EH (cell line): ENCODE measurements at places on chromosomes 6 and 20.
A peak's percentile ranks its signal among the peaks of the same experiment; 100 is the strongest.

GRCh38 chr6:36757206-36757605, 59.6 kb downstream of the RAB44 start:
- no peak for DNase-seq

DNA sequence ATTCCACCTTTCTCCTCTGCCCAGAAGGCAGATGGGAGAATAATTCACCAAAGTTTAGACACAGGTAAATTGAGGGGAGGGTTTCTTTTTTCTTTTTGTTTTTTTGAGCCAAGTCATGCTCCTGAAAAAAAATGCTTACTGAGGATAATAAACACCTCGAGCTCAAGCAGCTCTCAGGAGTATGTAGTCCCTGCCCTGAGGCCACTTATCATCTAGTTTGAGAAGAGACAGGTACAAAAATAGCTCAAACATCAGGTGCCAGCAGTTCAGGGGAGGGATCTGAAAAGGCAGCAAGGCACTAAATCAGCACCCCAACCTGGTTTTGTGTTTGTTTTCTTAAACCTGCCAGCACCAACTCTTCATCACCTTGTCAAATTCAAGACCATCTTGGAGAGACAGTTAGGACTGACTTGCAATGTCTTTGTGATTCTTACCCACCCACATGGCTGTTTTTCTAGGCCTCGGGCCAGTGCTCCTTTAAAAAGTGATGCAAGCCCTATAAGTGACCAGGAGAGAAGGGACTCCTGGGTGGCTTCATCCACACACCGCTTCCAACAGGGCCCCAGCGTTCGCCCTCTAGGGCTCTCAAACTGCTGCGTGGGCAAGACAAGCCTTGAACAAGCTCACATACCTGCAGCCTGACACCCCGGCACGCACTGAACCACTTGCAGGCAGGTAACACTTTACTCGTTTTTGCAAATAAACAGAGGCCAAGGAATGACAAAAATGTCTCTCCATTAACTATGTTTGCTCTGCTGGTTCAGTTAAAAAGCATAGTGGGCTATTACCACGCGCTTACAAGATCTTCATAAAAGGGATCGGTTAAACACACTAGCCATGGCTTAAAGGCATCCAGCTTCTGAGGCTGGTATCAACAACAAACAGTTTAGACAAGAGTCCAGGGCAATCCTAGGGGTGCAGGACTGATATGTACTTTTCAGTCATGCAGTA, 13.9 kb downstream of the JAG1 start:
- DNase-seq, result peak; percentile 40

GRCh38 chr20:11077226-11077625, 403.4 kb upstream of the JAG1 start:
- DNase-seq, result peak; percentile 6

DNA sequence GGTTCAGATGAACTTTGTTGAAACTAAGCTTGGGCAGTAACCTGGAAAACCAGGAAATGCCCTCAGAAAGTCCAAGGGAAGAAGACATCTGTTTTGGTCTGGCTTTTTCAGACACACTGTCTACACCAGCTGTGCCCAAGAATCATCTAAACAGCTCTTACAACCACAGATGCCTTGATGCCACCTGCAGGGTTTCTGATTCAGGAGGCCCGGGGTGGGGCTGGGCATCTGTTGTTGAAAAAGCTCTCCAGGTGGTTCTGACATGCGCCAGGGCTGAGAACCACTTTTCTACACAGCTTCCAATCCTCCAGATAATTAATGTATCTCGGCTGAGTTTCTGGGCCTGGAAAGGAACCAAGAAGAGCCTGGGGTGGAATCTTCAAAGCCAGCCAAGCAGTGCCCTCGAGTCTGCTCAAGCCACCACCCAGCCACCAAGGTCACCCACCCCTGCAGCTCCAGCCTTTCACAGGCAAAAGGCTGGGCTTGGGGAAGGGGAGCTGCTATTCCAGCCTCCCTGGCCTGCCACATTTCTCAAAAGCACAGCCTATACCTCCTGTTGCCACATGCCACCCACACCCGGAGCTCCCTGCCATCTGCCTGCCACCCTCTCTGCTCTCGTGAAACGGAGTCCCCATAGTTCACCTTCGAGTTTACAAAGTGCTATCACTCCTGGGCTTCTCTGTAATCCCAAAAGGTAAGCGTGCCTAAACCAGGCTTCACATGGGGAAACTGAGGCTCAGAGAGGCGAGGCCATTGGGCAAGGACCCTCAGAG, 9.4 kb downstream of the MDGA1 start:
- no peak for DNase-seq

DNA sequence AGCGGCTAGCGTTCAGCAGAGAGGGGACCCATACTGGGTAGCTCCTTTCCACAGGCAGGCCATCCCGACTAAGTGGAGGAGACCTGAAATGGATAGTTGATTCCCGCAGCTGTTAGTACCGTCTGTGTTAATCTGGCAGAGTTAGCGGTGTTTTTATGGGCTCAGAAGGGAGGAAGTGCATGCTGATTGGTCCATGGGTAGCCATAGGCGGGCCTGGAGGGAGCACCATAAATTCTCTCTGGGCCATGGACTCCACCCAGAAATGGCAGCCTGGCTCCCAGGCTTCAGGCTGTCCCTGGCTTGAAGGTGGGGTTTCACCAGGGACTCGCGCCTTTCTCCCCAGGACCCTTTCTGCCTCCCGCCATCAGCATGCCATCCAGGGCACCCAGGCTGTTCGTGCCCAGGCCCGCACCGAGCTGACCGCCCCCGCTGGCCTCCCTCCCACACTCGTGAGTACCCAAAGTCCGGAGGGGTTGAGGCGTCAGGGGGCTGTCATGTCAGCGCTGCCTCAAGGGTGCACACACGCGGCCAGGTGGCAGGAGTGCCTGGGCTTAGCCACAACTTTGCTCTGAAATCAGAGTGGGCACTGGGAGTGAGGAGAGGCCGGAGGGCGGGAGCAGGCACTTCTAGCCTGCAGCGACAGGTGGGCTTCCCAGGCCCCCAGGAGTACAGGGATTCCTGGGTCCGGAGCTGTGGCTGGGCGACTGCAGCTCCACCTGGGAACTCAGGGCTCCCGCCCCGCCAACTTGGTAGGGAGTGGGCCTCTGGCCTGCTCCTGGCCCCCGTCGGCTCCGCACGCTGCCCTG, 694.3 kb upstream of the FLRT3 start:
- DNase-seq, result no peak

GRCh38 chr20:6940876-6941275, 173.4 kb downstream of the BMP2 start:
- DNase-seq, result no peak

DNA sequence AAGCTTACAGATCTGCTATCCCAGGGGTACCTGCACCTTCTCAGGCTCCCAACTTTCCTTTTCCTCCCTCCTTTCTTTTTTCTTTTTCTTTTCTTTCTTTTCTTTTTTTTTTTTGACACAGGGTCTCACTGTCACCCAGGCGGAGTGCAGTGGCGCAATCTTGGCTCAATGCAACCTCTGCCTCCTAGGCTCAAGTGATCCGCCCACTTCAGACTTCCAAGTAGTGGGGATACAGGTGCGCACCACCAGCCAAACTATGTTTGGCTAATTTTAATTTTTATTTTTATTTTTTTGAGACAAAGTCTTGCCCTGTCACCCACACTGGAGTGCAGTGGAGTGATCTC, 36.0 kb downstream of the PIM1 start:
- DNase-seq, result no peak

DNA sequence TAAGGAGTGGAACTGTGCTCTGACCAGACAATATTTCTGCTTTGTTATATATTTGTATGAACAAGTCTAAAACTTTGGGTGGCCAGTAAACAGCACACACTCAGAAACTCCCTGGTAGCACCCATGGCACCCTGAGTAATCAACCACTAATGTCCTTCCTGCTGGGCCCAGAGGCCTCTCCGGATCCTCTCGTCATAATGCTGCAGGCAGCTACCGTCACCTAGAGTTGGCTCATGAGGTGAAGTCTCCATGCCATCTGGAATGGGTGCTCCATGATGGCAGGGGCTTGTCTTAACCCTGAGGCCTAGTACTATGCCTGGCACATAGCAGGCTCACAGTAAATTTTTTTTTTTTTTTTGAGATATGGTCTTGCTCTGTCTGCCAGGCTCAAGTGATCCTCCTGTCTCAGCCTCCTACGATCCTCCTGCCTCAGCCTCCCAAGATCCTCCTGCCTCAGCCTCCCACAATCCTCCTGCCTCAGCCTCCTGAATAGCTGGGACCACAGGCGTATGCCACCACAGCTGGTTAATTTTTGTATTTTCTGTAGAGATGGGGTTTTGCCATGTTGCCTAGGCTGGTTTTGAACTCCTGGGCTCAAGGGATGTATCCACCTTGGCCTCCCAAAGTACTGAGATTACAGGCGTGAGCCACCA, 3.0 kb upstream of the SDCBP2 start:
- no peak for DNase-seq

- peak; percentile 76 for DNase-seq
These were observed 45.9 kb downstream of the FGD2 start for GRCh38 chr6:37051138-37052026.

GRCh38 chr6:20610636-20611370, 76.5 kb downstream of the CDKAL1 start:
- peak; percentile 27 for DNase-seq

DNA sequence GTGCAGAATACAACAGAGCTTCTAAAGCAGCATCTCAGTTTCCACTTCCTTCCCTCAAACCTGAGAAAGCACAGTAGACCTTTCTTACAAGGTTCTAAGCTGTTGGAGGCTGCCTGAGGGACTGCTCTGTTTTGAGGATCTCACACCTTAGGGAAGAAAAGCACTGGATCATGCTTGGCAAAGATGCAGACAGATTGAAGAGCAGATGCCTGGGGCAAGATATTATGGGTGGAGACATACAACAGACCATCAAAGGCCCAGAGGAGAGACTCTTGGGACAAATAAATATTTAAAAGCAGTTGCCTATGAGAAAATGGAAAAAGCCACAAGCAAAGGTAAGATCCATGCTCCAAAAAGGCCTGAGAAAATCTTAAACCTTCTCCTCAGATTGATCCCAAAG, 6.2 kb downstream of the ZNF337 start:
- DNase-seq, result no peak

DNA sequence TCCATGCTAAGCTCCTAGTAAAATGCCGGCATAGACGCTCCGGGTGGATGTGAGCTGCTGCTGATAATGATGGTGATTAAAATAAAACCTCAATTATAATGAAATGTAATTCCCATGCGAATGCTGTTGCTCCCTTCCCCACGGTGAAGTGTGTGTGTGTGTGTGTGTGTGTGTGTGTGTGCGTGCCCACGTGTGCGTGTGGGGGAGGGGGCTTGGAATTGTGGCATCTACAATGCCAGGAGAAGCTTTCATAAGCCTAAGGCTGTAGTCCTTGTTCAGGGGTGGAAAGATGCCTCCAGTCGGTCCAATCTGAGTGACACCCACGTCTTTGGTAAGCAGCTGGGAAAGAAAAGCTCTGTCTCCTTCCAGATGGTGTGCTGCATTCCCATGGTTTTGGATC, 137.9 kb downstream of the CDH26 start:
- DNase-seq, result no peak

DNA sequence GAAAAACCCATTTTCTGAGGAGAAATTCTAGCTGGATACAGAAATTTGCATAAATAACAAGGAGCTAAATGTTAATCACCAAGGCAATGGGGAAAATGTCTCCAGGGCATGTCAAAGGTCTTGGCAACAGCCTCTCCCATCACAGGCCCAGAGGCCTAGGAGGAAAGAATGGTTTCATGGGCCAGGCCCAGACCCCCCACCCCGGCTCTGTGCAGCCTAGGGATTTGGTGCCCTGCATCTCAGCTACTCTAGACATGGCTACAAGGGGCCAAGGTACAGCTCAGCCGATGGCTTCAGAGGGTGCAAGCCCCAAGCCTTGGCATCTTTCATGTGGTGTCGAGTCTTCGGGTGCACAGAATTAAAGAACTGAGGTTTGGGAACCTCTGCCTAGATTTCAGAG, 321.2 kb upstream of the ID4 start:
- DNase-seq, result no peak

- DNase-seq, result no peak
These were observed 150.3 kb downstream of the COL21A1 start for GRCh38 chr6:56096946-56097621.

DNA sequence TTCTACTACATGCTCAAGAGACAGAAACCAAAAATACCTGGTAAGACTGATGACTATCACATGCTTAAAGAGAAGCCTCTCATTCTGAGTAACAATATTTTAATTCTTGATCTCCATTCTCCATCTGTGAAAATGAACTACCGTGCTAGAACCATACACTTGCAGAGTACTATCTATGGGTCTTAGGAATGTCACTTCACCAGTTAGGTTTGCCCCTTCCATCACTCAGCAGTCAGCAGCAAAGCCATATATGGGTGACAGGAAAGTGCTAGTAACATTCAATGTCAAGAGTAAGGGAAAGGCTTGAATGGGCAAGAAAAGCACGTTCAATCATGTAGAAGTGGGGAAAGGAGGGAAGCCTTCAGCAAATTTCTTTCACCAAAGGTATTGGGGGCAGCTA, 2.3 kb downstream of the DNAAF9 start:
- no peak for DNase-seq

DNA sequence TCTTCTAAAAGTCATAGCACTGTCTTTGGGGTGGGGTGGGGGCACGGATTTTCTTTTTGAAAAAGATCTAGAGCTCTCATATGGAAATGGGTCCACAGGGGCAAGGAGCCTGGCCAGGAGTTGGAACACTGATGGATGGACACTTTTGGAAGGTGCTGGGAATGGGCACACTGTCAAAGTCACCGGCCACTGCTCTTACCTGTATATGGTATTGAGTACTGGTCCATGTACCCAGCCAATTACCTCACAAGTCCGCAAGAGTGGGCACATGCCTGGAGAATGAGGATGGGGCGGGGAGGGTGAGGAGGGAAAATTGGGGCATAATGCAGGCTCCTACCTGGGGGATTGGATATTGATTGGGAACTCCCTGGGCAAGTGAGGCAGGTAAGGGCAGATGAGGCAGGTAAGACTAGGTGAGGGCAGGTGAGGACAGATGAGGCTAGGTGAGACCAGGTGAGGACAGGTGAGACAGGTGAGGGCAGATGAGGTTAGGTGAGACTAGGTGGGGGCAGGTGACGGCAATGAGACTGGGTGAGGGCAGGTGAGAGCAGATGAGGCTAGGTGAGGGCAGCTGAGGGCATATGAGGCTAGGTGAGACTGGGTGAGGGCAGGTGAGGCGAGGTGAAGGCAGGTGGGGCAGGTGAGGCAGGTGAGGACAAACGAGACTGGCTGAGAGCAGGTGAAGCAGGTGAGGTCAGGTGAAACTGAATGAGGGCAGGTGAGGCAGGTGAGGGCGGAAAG, 167.9 kb downstream of the NRN1 start:
- DNase-seq, result no peak

DNA sequence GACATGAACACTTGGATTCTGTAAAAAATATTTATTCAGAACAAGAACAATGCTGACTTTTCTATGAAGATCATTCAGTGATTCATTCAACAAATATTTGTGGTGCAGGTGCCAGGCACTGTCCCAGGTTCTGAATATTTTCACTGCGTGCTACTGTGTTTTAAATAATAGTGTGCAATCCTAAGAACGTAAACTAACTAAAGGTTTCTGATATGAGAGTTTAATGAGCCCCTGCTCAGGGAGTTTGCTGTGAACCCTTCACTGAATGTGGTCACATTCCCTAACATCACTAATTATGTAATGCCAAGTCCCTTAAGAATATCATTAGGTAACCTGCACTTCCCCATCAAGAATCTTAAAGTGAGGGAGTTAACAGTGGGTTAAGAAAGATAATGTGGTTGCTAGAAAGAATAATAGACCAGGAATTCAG, 1.7 kb upstream of the TMEM170B start:
- peak; percentile 49 for DNase-seq

GRCh38 chr6:118740372-118740771, 89.0 kb upstream of the CEP85L start:
- peak; percentile 25 for DNase-seq

GRCh38 chr6:55379471-55379870, 52.2 kb downstream of the GFRAL start:
- no peak for DNase-seq

- DNase-seq, result peak; percentile 92
These were observed 6.3 kb upstream of the GTF3C6 start for GRCh38 chr6:110951986-110952794.
